HuH-7.5 (cell line): ENCODE measurements at places on chromosomes 4 and X.

DNA sequence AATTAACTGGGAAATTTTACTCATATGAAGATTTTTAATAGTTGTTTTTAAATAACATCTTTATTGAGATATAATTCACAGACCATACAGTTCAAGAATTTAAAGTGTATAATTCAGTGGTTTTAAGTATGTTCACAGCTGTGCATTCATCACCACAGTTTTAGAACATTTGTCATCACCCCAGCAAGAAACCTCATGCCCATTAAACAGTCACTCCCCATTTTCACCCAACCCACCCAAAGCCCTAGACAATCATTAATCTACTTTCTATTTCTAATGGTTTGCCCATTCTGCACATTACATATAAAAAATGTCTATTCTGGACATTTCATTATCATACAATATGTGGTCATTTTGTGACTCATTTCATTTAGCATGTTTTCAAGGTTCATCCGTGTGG is 2.8 kb downstream of the UPRT start:
- no peak for DNase-seq

DNA sequence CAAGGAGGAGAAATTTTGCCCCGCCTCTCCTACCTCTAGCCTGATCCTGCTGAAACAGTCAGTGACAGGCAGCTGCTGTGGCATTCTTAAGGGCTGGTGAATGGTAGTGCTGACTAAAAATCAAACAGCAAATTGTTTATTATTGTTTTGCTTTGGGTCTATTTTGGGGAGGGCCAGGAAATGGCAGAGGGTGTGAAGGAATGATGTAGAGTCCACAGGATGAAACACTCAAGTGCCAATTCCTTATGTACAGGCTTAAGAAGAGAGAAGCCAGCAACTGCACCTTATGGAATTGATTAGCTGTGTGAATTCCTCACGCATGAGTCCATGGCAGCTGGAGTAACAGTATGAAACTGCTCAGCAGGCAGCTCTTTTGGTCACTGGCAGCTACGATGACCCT is 39.7 kb downstream of the VEGFC start:
- no peak for DNase-seq

DNA sequence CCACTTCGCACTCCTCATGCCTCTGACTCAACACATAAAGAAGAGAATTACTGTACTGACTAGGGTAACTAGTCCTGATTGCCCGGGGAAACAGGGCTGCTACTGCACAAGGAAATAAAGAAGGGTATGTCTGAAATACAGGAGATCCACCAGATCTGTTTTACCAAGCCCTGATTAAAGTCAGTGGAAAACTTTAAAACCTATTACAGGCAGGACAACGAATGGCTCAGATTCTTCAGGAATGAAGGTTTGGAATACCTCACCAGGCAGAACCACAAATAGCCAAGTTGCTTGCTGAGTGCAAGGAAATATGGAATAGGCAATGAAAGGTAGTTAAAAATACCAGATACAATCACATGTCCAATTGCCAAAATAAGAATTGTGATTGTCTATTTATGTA is 17.3 kb downstream of the LAMTOR3 start:
- no peak for DNase-seq

- DNase-seq, result no peak
These were observed 79.2 kb upstream of the CLCN4 start for GRCh38 chrX:10077425-10078188.

DNA sequence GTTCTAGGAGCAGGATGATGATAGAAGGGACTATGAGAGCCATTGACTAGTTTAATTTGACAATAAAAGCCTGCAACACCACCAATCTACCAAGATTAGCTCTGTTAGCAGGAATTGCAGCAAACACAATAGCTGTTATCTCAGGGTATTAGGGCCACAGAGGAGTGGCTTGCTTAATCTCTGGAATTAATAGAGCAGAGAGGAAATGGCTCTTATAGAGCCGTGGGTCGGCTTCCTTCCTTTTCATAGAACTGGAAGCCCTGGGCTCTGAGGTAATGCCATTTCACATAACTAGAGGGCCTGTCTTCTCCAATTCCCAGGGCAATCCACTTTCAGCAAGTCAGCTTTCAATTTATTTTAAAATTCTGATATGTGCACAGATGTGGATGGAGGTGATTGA is 83.0 kb downstream of the MAMLD1 start:
- DNase-seq, result no peak

DNA sequence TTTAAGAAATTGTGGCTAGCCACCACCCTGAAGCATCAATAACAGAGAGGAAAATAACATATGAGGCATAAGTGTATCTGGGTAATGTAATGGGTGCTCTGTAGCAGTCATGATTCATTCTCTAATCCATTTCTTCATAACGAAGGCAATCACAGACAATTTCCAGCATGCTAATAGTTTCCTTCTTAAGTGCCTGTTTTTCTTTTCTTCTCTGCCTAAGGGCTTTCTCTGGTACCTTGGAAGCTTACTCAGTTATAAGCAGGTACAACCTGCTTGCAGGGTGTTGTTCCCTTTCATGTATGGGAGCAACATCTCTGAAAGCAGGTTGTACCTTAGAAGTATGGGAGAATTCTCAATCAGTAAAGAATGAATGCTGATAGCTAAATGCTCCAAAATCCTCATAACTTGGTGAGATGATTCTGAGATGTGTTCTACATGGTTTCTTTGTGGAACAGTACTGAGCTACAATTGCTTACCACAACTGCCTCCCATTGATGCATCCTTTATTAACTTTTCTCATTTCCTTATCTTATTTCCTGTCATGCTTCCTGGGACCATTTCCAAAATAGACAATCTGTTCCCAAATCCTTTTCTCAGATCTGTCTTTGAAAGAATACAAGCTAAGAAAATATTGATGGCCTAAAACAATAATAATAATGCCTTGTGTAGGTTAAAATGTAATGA is 247.6 kb downstream of the PAPSS1 start:
- no peak for DNase-seq

DNA sequence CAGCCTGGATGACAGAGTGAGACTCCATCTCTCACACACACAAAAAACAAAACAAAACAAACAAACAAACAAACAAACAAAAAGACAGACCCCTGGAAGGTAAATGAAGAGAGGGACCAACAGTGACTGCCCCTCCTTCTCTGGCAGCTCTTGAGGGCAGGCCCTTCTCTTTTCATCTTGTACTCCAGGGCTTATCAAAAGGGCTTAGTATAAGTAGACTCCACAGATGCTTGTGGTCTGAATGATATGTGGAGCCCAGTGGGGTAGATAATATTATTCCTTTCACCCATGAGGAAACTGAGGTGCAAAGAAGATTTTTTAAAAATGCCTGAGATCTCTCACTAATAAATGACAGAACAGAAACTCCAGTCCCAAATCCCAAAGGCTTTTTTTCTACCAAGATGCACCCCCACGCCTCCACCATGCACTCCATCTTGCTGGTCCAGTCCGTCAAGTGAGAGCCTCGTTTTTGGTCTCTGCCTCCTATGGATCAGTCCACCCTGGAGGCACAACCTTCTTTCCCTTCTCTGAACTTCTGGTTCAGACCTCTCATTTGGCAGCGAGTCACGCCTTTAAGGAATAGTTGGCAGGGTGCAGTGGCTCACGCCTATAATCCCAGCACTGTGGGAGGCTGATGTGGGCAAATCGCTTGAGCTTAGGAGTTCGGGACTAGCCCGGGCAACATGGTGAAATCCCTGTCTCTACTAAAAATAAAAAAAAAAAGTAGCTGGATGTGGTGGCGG is 17.0 kb upstream of the CHRNA9 start:
- no peak for DNase-seq

- DNase-seq, result no peak
These were observed 1477.2 kb upstream of the TENM3 start for GRCh38 chr4:180766045-180766444.

DNA sequence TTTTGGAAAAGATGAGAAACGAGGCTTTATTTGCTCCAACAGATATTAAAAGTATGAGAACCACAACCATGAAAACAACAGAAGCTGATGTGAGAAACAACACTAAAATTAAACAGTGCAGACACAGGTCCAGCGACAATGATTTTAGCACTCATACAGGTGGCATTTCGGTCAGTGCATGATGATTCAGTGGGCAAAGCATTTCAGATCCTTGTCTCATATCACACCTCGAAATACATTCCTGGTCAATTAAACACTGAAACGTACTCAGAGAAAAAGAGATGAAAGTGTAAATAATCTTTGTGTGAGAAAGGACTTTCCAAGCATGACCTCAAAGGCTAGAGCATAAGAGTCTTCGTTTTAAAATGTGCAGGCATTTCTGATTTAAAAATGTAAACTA is 85.2 kb downstream of the ACOX3 start:
- no peak for DNase-seq

DNA sequence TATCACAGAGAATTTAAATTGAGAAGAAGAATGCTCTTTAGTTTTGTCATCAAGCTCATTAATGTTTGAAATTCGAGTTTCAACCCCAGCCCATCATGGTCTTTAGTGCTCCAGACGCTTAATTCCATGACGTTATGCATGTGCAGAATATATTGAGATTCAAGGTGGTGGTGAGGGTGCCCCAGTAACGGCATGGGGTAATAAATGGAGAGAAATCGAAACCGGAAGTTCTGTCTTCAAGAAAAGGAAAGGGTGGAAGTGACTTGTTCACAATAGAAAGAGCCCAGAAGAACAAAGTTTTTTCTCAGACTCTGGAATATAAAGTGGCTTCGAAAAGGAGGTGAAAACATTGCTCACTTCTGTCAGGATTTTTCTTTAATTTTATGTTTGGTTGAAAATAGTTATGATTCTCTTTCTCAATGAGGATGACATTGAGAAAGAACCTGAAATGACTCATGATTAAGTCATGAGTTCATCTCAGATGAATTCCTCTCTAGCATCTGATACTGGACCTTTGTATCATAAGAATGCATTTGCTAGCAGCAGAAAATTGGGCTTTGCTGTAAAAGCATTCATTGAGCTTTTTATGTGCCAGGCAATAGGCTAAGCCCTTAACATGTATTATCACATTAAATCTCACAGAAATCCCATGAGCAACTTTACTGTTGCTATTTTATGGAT is 779 bp upstream of the DDX60L start:
- DNase-seq, result no peak

DNA sequence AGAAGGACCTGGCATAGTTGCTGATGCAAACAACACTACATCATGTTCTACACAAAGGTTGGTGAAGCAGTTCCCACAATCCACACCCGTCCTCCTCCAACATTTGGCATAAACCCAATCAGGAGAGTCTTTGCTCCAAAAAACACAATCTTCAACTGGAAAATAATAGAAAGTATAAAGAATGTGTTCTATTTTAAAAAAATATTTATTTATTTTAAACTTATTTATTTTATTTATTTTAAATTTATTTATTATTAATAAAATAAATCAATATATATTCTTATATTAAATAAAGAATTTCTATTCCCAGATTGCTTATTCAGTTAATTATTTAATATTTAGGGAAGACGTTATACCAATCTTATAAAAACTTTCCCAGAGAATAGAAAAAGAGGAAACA is 1753.7 kb upstream of the AGA start:
- DNase-seq, result no peak

DNA sequence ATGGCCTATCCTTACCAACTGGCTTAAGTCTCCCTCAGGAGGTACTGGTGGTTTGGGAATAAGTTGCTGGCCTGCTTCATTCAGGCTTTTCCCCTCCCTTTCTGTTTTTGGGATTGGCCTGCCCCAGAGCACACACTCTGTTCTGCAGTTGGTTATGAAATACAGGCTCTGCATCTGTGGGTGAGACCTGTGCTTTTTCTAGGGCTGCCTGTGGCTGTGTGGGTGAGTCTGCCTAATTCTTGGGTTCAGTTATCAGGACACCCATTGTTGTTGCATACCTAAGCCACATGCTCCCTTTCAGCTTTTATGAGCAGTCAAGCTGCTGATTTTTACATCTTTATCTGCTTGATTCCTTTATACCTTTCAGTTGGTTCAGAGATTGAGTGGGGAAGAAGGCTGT is 19.0 kb upstream of the CWH43 start:
- DNase-seq, result no peak

DNA sequence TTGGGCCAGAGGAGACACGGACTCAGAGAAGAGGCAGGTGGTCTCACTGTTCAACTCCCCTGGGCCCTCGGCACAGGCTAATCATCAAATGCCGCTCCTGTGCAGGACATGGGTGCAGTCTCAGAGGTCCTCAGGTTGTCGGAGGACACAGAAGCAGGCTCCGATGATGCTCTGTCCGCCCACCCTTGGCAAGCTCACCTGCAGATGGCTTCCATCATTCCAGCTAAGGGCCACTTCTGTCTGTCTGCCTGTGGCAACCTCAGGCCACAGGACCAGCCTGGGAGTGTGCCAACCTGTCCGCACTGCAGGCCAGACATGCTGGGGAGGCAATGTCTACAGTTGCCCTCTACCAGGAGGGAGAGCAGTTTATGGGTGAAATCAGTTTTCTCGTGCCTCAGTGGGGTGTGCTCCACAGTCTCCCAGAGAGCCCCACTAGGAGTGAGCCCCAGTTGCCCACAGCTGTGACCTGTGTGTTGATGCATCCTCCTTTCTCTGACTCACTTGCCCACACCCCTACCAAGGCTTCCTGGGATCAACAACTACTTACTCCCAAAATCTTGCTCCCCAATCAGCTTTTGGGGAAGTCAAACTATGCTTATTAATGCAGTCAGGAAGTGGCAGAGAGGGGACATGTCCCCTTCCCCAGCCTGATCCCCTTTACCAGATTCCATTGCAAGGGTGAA is 55.9 kb downstream of the HTRA3 start:
- no peak for DNase-seq

DNA sequence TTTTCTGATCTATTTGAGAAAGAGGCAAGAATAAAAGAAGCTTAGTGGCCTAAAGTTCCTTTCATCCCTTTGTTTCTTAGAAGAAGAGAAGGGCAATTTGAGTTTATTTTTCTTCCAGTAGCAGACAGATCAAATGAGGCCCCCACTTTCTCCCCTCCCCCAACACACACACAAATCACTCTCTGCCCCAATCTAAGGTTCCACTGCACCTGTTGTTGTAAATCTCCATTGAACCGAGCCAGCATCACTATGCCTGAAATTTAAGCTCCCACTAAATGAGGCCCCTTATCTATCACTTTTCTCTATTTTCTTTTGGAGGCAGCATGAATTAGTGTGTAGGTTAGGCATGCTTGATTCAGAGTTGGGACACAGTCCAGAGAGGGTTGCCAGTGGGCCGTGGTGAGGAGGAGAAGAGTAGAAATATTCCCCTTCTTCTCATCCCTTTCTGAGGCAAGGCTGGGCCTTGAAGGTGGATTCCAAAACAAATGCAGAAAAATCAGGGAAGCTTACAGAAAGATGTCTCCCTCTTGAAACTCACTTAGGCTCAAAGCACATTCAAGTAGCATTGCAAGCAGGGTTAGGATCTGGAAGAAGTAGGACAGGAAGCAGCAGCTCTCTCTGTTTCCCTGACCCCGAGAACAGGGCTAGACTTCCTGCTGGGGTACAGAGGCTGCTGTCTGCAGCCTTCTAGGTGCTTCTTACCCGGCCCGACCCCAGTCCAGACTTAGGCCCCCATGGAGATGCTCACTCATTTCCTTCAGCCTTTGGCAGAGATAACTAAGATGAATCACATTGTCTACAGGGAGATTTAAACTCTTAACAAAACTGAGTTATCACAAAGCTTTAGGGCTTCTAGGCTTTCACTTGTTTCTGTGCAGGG is 70.7 kb downstream of the RASL11B start:
- no peak for DNase-seq
